ENCODE measurements at places on chromosomes 1 and 21. TPM values are rescaled to one million over a fixed set of nuclear protein-coding genes. Genes with fewer than 3 reads are reported as not detected.

TEX50 gene
- not detected for total RNA-seq

DNA sequence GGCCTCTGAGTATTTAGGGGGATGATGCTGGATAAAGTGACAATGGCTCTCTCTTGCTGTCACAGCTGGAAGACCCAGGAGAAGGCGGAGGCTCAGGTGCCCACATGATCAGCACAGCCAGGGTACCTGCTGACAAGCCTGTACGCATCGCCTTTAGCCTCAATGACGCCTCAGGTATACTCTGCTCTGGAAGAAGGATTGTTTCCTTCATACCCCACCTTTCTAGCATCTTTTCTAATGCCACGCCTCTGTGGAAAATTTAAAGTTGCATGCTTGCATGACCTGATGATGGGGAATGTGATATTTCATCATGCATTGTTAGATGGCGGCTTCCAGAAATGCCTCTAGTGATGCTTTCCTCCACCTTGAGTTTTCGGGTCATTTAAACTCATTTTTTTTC lies 2.8 kb downstream of the MAP3K7CL start:
- H3K27me3 ChIP-seq: peaks cover 4% of the 10 kb centered on the region
- no peaks in the 10 kb centered on the region for H3K36me3 ChIP-seq
- H3K4me3 ChIP-seq: no peak overlapping the region
- DNase-seq: no peak
- H3K4me1 ChIP-seq: peaks cover 6% of the 10 kb centered on the region
- no peak overlapping the region for H3K27ac ChIP-seq

PIK3CD gene
- total RNA-seq: 256 TPM

- DNase-seq: peak; percentile 30
- H3K36me3 ChIP-seq: peaks cover 12% of the 10 kb centered on the region
- H3K4me3 ChIP-seq: no peak overlapping the region
- H3K27ac ChIP-seq: no peak overlapping the region
Observed at GRCh38 chr1:205597691-205598314, 34.0 kb downstream of the ELK4 start.

GRCh38 chr1:8777867-8778266 lies 39.6 kb downstream of the RERE start:
- no peaks in the 10 kb centered on the region for H3K27me3 ChIP-seq
- no peak overlapping the region for H3K27ac ChIP-seq
- H3K4me3 ChIP-seq: no peak overlapping the region

SUSD4 gene
- total RNA-seq: not detected
